ENCODE measurements at places on chromosomes 11 and 22.

- DNase-seq, result no peak
Observed at GRCh38 chr22:24843048-24843447, 37.0 kb downstream of the SGSM1 start.

DNA sequence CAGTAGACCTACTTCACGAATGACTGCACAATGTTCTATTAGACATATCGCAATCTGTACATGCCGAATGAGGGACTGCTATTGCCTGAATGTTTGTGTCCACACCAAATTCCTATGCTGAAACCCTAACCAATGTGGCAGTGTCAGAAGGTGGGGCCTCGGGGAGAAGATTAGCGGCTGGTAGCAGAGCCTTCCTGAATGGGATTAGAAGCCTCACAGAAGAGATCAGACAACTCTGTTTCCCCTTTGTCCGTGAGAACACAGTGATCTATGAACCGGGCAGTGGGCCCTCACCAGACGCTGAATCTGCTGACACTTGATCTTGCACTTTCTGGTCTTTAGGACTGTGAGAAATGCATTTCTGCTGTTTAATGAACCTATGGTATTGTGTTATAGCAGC lies 33.1 kb downstream of the LRFN4 start:
- no peak for DNase-seq

DNA sequence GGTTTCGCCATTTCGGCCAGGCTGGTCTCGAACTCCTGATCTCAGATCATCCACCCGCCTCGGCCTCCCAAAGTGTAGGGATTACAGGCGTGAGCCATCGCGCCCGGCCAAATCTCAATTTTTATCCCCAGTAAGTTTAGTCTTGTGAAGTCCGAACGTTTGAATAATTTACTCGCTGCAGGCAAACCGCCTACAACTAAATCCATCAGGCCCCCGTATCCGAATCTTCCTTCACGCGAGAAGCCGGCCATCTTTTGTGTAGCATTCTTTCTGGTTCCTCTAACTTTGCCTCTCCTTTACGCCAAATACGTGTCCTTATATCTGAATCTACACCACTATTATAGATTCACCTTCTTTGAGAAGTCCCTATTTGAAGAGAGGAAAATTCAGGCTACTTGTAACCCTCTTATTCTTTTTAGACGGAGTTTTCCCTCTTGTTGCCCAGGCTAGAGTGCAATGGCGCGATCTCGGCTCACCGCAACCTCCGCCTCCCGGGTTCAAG lies 581 bp upstream of the EIF3L start:
- DNase-seq, result no peak

DNA sequence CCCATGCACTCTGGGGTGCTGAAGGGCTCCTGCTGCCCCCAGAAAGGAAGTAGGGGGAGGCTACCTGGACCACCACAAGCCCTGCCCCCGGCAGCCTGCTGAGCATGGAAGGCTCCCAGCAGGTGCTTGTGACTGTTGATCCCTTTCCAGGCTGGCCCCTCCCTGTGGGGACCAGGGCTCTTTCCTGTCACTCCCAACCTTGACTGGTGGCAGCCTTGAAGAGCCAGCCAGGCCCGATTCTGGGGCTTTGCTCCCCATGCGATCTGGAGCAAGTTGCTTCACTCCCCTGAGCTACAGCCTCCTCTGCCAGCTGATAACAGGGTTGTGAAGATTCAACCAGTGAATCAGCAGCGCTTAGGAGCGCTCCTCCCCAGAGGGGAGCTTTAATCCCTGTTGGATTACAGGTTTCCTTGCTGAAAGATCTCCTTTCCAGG lies 4.6 kb upstream of the CST6 start:
- DNase-seq, result no peak

DNA sequence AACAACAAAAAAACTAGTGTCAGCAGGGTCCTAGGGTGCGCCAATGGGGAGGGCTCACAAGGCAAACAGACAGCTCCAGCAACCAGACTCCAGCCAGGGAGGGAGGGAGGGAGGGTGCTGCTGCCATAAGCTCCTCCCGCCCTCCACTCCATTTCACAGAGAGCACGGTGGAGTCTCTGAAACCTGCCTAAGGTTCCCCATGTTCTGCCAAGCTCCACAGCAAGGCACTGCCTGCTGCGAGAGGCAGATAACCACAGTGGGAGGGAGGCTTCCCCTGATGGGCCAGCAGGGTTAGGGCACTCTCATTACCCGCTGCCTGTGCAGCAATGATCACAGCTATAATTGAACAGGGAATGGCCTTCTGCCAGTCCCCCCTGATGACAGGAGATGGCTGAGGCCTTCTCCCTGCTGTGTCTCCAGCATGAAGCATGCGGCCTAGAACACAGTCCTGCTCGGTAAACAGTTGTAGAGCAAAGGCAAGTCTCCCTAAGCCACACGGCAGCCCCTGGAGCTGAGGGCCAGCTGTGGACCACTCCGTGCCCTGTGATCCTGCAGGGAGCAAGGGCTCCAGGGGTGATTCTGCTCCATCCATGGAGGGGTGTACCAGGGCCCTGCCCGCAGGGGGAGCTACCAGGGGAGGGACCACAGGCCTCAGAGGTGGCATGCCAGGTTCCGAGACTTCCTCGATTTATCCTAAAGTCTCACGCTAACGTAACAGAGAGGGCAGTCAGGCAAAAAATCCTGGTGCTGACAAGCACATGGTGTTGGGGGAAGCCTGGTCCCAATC lies 42.9 kb downstream of the PC start:
- no peak for DNase-seq

All from stimulated activated CD4-positive, alpha-beta T cell treated with anti-CD3 and anti-CD28 coated beads, Interleukin-4, amount 100 ng/mL, for 4 hours (primary cell).